ENCODE measurements at places on chromosomes 7 and 10. TPM values are rescaled to one million over a fixed set of nuclear protein-coding genes. Genes with fewer than 3 reads are reported as not detected.
A peak's percentile ranks its signal among the peaks of the same experiment; 100 is the strongest.

DNA sequence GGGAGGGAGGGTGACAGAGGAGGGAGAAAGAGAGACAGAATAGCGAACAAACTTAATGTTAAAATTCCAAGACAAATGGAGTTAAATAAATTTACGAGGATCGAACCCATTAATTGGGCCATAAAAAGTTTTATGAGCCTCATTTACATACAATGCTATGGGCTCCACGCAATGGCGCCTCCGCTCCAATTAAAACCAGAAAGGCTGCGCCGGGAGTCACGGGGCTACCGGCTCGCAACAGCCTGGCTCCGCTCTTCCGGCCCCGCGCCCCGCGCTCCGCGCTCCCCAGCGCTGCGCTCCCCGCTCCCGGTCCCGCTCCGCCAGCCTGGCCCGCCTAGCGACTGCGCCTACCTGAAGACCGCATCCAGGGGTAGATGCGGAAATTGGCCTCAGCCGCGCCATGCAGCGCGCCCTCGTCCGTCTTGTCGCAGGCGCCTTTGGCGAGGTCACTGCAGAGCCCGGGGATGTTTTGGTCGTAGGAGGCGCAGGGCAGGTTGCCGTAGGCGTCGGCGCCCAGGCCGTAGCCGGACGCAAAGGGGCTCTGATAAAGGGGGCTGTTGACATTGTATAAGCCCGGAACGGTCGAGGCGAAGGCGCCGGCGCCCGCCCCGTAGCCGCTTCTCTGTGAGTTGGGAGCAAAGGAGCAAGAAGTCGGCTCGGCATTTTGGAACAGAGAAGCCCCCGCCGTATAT, 513 bp downstream of the HOXA7 start:
- peak; percentile 52 for DNase-seq

- peak; percentile 78 for DNase-seq
These were observed at the start of gene SFRP4 for GRCh38 chr7:37916673-37917660. TSS of gene SFRP4 (minus strand) at chr7:37916817. CDS start at chr7:37916537, 280 bp downstream.

DNA sequence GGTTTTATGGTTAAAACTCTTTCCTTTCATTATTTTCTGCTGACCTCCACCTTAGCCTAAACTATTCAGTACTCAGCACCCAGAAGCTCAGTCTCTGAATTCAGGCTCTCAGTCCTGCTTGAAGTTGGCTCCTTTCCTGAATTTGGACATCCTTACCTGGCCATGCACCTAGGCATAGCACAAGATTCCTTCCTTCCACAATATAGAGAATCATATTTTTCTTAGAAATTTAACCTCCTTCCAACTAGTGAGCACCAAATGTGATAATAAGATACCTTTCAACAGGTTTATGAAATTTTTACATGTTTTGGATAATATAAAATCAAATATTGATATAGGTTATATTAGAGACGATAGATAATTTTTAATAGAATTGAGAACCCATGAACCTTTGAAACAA, 905.6 kb upstream of the GHITM start:
- no peak for DNase-seq

DNA sequence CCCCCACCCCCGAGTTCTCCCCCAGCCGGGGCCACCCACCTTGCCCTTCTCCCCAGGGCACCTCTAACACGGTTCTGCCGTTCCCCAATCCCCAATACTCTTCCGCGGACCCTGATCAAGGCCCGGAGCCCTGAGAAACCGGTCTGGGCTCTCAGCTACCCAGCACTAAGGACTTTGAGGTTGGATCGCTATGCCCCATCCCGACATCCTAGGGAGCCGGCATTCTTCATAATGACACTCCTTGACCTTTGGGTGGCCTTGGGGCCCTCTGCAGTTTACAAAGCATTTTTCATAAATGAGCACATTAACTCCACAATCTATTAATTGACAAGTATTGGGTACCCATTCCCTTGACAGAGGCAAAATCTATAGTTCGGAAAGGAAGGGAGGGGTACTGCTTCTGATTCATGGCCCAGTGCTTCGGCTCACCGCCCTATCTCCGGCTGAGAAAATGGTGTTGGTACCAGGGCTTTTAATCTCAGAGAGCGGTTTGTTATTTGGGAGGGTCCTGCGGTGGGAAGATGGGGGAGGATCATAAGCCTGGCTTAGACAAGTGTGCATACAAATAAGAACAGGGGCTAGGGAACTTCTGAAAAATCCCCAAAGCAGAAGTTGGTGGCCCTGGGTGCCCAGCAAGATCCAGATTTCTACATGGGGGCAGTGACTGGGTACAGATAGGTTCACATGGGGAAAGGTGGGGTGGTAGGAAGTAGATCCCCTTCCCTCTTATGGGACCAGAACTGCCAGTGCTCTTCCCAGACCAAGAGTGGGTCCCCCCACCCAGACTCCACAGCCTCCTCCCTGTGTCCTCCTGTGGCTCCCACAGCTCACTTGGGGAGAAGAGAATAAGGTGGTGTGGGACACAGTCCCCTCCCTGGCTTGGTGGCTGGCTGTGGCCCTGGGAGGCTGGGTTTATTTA, 3.2 kb downstream of the IMPDH1 start:
- DNase-seq = no peak

DNA sequence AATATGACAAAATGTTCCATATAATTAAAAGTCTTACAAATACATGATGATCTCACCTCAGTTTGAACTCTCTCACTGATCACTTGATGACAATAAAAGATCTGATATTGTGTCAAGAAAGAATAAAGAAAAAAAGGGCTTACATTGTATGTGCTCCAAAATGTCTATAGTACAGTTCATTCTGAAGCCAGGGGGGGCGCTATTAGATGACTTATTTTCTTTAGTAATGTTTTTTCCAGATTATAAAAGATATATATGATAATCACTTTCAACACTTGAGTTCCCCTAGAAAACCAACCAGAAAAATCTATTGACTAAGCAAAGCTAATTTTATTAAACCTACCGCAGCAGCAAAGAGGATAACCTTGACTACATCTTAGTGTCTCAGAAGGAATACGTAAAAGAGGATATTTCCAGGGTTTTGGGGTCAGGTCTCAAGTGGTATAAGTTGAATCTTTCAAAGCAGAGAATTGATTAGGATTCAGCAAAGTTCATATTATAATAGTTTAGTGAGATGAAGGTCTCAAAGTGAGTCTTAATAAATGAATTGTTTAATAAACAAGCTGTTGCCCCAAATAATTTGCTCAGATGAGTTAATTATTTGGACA, 55.8 kb downstream of the PTN start:
- peak; percentile 34 for DNase-seq

- no peak for DNase-seq
These were observed 534.9 kb downstream of the DNAJB6 start for GRCh38 chr7:157871681-157872080.

DNA sequence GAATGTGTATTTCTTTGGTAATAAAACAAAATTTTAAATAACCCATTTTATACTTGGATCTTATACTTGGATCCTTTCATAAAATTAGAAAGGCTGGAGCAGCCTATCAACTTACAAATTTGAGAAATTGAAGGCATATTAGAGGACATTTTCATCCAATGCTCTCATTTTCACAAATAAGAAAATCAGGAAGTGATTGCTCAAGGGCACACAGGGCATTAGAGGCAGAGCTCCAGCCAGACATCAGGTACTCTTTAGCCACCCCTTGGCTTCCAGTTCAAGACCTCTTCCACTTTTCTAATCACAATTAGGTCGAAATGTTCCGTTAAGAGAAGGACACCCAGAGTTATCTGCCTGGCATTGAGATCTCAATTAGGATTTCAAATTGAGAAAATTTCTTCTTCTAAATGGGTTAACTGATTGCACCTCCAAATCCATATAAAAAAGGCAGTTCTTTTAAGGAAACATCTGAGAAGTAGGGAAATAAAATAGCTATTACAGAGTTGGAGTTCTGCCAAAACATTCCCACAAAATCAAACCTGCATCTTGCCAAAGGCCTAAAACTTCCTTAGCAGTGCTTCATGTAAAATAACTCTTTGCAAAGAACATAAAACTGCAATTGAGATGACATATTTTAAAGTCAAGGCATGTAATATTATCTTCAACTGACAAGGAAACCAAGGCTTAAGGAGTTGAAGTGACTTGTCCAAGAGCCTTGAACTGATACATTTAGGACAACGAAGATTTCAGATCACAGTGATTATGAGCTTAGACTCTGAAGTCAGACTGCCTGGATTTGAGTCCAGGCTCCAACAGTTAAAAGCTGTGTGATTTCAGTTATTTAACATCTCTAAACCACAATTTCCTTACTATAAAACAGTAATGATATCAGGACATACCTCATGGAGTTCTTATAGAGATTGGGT, 2.4 kb downstream of the ACTA2 start:
- DNase-seq = no peak

DNA sequence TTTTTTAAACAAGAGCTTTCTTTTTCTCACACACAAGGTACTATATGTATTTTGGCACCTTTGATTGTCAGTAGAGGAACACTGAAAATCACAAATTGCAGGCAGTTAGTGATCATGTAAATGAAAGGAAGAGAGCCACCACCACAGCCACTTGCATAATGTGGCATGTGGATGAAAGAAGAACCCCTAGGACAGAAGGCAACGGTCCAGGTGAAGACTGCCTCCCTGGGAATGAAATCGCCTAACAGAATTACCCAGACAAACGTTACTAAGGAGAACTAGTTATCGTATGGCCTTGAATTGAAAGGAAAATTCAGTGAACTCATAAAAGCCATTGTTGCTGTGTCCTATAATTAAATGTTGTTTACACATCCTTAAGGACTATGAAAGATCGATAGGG, 41.2 kb upstream of the PTPRZ1 start:
- no peak for DNase-seq

DNA sequence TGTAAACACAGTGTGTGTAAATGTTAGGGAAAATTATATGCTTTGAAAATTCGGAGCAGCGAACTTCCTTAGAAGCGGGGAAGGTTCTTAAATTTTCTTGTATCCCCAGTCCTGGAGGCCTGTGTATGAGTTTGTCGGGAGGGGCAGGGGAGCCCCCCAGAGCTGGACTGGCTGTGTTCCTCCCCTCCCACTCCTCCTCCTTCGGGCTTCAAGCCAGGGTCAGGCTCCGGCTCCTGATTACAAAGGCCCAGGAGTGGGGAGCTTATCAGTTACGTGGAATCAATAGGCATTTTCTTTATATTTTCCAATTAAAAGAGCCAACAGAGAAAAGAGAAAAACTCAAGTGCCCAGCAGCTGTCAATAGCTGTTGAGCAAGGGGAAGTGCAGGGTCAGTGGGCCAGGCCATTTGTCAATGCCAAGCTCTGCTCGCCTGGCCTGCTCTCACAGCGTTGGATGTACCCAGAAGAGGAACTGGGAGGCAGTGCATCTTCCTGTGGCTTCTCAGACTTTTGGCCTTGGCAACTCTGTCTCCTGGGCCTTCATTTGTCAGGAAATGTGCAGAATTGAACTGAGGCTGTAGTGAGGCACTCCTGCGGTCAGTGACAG, 156.9 kb upstream of the PCBD1 start:
- no peak for DNase-seq

GRCh38 chr7:12722636-12723605, 35.5 kb downstream of the ARL4A start:
- no peak for DNase-seq

- DNase-seq = no peak
These were observed 86.2 kb downstream of the FAM13C start for GRCh38 chr10:59276133-59276532.

GRCh38 chr10:22475651-22476600, 130.6 kb downstream of the SPAG6 start:
- no peak for DNase-seq

- DNase-seq = peak; percentile 41
These were observed 52.5 kb upstream of the LHFPL3 start for GRCh38 chr7:104275900-104276299.

DNA sequence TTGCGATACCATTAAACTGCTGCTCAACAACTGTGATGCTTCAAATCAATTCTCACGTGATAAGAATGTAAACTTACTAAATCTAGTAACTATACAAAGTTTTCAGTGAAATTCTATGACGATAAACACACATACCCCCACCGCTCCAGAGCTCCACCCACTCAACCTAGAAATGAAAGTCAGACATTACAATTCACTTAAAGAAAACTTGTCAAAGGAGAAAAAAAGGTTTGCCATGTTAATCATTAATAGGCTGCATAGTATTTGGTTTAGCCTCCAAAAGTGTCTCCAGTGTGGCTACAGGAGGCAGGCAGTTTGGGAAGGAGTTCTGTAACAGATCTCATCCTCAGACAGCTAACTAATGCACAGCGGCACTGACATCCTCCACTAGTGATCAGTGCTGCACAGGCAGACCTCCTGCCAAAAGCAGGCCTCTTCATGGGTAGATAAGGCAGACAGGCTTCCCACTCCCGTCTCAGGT, 3.1 kb downstream of the HERPUD2 start:
- peak; percentile 7 for DNase-seq

GRCh38 chr10:125333769-125334168, 173.4 kb upstream of the CTBP2 start:
- no peak for DNase-seq

- DNase-seq = no peak
These were observed 92.8 kb upstream of the KCND2 start for GRCh38 chr7:120180221-120180620.

GRCh38 chr10:13356392-13356791, 8.3 kb upstream of the SEPHS1 start:
- DNase-seq = no peak

DNA sequence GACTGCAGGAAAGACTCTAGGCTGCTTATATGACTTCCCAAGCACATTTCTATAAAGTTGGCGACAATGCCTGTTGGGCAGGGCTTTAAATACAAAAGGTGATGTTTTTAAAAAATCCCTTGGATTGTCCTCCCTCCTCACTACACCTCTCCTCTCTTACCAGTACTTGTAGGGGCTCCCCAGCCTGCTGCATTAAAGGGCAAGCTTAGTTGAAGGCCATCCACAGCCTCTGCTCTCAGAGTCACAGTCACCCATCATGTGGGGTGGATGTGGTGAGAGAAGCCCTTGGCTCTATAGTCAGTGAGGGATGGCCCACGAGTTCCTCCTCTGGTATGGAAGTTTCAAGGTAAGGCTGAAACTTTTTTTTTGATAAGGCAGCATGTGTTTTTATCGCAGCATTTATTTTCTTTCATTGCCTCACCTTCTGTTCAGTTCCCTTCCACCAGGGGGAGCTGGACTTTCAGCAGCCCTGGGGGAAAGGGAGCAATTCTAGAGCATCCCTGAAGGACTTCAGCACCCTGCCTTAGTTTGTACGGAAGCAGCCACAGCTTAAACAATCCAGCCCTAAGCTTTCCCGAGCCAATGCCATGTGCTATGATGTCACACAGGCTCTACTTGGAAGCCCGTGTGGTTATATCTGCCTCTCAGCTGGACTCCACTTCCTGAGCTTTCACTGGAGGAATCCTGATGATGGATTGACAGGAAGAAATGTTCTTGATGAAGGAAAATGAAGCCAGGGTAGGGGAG, 131.9 kb downstream of the CALCR start:
- DNase-seq = peak; percentile 49

- peak; percentile 76 for DNase-seq
These were observed 197.3 kb downstream of the PPP1R9A start for GRCh38 chr7:95104739-95105138.

Gene DGKI
- total RNA-seq = 0.52 TPM

Gene TRPV5
- total RNA-seq = not detected

Gene PVRIG
- total RNA-seq = not detected

Gene TAS2R41
- not detected for total RNA-seq

Gene CALCR
- total RNA-seq = not detected

Gene GIMAP7
- total RNA-seq = not detected

Gene PLEKHS1
- total RNA-seq = not detected

Gene ECD
- total RNA-seq = 108 TPM

Gene MCM10
- total RNA-seq = 16.1 TPM

Gene IKZF1
- not detected for total RNA-seq

Gene WIPF3
- 3.3 TPM for total RNA-seq

Gene COBL
- 8.8 TPM for total RNA-seq

Gene LRRC4
- not detected for total RNA-seq
